NCI-H510A treated with DMSO at 0.1 percent for 48 hours (cell line): ENCODE measurements at places on chromosomes 1 and 21.
A peak's percentile ranks its signal among the peaks of the same experiment; 100 is the strongest.

- DNase-seq: peak; percentile 1
Observed at GRCh38 chr1:247647864-247648263, 31.7 kb downstream of the OR13G1 start.

GRCh38 chr1:51555866-51556619, 37.0 kb upstream of the EPS15 start:
- no peak for DNase-seq

GRCh38 chr1:226960256-226960655, 20.2 kb downstream of the COQ8A start:
- no peak for DNase-seq

DNA sequence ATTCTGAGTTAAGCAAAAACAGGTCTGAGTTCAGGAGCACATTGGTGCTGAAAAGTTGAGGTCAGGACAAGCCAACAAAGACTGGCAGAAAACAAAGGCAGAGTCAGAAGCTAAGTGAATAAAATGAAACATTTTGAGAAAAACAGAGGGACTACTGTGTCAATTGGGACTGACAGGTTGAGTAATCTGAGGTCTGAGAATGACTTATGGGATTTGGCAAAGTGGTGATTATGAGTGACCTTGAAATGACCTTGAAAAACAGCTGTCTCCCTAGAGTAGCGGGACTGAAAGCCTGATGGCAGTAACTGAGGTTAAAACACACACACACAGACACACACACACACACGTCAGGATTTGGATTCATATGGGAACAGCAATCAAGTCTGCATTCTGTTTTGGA, 8.8 kb upstream of the COG2 start:
- no peak for DNase-seq

DNA sequence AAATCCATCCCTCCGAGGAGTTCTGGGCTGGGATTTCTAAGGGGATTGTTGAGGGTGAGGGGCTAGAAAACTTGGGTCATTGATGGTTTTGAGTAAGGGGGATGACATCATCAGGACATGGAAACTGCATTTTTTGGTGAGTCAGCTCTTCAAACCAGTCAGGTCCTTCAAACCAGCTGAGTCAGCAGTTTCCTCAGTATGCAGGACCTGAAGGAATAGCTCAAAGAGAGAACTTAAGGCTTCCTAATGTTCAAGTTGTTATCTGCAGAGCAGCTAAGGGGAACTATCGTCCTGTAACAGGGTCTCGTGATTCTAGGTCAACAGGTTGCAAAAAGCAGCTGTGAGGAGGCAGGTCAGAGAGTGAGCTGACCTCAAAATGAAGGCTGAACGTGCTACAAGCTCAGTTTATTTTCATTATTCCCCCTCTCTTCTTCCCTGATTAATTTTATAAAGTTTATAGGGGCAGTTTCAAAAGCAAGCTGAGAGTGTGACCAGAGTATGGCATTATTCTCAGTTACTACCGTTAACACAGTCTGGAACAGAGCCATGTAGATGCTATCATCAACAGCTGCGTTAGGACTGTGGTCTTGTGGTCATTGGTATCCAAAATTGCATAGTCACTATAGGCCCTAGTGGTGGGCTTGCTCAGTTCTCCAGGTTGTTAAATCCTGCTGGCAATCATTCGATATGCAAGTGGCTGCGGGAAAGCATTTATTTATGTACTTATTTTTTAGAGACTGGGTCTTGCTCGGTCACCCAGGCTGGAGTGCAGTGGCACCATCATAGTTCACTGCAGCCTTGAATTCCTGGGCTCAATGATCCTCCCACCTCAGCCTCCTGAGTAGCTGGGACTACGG, 10.7 kb upstream of the SDC3 start:
- DNase-seq: no peak

GRCh38 chr1:193348769-193349535, 162.5 kb upstream of the B3GALT2 start:
- DNase-seq: no peak

DNA sequence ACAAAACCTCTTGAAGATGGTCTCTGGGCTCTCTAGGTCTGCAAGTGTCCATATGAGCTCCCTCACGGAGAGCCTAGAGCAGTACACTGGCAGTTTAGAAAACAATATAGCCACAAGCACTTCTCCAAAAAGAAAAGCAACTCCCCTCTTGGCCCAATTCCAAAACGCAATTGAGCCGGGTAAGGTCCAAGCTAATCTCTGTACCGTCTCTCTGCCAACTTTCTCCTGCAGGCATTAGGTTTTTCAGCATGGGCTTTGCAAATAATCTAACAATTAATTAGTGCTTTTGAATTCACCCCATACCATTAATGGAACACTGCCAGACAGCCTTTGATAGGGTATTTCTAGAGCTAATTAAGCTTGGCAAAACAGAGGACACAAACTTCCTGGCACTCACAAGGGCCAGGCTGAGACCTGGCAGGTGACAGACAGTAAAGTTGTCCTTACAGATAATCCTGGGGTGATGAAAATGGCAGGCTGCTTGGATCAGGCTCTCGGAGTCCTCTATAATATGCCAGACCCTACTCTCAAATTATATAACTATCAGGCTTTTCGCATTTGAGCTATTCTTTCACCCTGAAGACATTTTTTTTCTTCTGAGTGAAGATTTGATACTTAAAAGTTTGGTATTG, 39.8 kb downstream of the TGFBR3 start:
- peak; percentile 95 for DNase-seq

- no peak for DNase-seq
Observed at GRCh38 chr1:204418174-204419063, 6.8 kb upstream of the PPP1R15B start.

DNA sequence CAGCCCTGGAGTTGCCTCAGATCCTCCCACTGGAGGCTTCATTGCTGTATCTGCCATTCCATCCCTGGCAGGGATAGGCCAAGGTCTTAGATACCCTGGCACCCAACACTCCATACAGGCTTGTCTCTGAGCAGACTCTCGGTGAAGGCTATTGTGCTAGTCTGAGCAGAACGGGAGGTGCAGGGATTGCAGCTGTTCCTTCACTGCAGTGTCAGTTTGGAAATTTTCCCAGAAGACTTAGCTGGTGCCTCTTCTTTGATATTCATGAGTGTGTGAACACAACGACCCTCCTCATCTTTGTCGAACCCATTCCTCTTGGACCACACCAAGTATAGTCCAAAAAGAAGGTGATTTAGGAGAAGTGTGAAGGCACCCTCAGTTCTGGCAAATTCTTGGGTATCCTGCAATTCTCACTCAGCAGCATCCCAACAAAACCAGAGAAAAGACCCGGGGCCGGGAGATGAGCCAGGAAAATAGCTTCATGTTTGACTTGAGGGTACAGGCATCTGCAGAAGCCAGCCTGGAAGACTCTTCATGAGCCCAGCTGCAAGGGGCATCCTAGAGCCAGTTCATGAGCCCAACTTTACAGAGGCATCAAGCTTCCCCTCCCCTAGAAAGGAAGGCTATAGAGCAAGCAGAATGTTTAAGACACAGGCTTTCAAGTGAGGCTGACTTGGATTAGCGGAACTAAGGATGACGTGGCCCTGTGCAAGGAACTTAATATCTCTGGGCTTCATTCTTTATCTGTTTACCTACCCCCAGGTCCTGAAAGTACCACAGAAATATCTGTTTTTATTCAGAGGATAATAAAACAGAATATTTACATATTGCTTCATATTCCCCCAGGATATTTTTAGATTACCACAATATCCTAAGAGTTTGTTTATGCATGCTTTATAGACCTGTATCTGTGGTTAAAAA, 38.8 kb upstream of the HAO2 start:
- DNase-seq: no peak

- no peak for DNase-seq
Observed at GRCh38 chr1:184467295-184467694, 80.5 kb downstream of the C1orf21 start.

DNA sequence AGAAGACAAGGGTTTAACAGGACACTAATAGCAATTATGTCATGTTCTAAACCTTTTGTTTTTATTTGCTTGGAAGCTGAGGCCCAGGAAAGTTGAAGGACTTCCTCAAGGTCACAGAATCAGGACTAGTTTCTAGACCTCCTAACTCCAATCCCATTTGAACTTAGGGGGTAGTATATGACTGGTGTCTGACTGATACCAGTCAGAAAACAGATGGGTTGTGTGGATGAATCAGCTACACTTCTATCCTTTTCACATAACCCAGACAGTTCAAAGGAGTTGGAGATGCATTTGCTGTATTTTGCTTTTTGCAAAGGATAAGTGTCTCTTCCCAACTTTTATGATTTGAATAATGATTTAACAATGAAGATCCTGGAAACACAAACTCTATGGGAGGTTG, 322.5 kb downstream of the HLX start:
- no peak for DNase-seq

- no peak for DNase-seq
Observed at GRCh38 chr21:18118566-18118965, 126.1 kb upstream of the CHODL start.

DNA sequence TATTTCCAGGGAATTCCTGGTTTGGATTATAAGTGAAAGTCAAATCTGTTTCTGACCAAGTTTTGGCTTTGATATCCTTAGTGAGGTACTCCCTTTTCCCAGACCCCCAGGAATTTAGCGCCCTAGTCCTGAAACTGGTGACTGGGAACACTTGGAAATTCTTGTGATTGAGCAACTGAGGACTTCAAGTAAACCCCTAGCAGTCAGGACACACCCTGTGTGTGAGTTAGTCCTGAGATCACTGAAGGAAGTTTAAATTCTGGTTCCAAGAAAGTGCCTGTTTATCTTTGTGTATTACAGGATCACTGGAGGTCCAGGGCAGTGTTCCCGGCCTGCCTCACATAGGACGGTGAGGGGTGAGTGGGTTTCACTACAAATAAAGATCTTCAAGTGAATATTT, 95.1 kb upstream of the F3 start:
- DNase-seq: no peak

- DNase-seq: no peak
Observed at GRCh38 chr1:20477348-20478056, 8.5 kb downstream of the CAMK2N1 start.

DNA sequence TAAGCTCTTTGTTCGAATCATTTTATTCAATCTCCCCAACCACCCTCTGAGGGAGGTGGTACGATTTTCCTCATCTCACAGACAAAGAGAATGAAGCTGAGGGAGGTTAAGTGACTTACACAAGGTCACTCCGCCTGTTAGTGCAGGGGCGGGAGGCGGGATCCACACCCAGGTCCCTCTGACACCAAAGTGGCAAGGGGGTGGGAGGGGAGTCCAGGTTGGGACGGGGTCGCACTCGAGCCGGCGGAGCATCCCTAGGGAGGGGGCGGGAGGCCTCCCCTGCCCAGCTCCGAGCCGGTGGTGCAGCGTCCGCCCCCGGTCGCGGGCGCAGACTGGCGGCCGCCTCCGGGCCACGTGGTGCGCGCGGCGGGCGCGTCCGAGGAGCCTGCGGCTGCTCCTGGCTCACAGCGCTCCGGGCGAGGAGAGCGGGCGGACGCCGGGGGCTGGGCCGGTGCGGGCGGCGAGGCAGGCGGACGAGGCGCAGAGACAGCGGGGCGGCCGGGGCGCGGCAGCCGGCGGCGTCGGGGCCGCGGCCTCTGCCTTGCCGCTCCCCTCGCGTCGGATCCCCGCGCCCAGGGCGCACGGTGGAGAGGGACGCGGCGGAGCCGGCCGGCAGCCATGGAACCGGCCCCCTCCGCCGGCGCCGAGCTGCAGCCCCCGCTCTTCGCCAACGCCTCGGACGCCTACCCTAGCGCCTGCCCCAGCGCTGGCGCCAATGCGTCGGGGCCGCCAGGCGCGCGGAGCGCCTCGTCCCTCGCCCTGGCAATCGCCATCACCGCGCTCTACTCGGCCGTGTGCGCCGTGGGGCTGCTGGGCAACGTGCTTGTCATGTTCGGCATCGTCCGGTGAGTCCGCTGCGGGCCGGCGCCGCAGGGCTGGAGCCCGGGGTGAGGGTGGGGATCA, at the start of gene OPRD1:
Gene OPRD1, plus strand, starts transcription at position 405 of the 903 bp plus-strand sequence. Its CDS starts 214 bp downstream, at position 619.
- DNase-seq: no peak

DNA sequence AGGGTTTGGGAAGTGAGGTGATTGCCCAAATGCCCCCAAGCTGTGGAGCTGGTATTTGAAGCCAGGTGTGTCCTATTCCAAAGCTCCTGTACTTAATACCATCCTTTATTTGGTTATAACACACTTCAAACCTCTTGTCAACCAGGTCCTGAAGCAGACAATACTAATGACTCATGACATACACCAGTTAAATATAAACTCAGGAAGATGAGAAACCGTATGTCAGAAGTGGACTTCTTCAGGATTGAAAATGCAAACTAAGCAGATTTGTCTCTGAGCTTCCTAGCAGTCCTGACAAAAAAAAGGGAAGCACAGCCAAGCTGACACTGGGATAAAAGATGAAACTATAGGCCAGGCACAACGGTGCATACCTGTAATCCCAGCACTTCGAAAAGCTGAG, 70.6 kb downstream of the ALPL start:
- DNase-seq: peak; percentile 94

GRCh38 chr21:34576041-34576511, 38.8 kb downstream of the RCAN1 start:
- DNase-seq: no peak

DNA sequence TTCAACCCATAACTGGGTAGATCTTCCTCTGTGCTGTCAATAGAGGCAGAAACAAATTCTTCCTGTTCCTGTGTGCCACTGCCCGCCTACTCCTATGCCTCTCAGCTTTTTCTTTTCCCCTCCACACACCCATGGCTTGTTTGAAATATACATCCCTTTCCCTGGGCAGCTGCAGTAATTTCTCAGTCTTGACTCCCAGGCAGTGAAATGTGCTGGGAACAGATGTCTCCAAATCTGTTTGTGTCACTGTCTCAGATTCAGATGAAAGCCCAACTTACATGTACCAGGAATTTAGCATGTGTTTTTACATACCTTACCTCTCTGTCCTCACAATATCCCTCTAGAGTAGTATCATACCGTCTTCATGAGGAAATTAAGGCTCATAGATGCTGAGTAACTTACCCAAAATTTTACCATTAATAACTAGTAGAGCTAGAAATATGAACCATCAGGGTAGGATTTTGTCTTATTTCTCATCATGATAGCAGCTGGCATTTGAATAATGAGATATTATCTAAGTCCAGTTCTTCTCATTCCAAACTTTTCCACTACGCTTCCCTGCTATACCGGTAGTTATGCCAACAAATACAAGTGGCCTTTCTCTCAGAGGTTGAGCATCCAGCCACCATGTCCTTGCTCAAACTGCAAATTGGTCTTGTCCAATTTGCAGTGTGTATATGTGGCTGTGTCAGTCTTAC, 4.7 kb upstream of the VASH2 start:
- no peak for DNase-seq

- DNase-seq: no peak
Observed at GRCh38 chr1:234262007-234262753, 111.1 kb upstream of the COA6 start.

DNA sequence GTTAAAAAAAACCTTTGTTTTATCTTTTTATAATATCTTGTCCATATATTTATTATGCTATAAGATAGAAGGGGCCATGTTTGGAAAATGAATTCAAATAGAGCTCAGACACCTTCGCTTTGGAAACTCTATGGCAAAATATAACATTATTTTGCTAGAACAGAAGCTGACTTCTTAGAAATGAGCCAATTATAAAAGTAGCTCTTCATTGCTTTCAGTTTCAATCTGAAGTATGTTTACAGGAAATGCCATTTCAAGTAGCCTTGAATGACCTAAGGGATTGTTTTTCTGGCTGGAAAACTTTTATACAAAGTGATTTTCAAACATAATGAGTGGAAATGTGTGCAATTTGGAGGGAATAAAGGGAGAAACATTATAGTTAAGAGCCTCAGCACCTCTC, 37.8 kb upstream of the GBP5 start:
- no peak for DNase-seq
